ENCODE measurements at places on chromosomes 2 and 18.
A peak's percentile ranks its signal among the peaks of the same experiment; 100 is the strongest.

DNA sequence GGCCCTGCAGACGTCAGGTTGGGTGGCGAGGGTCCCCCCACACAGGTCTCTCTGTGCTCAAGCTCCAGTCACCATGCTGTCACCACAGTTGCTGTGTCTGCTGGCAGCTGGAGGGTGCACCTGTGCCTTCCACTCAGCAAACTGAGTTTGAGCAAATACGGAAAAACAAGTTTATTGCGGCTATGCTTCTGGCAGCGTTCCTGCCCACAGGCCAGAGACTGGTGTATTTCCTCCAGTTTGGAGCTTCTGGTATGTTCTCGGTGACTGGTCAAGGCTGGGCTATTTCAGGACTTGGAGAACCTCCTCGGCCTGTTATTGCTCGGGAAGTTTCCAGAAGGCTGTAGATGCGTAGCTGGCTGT lies 132.6 kb downstream of the SEPTIN10 start:
- no peak for DNase-seq

DNA sequence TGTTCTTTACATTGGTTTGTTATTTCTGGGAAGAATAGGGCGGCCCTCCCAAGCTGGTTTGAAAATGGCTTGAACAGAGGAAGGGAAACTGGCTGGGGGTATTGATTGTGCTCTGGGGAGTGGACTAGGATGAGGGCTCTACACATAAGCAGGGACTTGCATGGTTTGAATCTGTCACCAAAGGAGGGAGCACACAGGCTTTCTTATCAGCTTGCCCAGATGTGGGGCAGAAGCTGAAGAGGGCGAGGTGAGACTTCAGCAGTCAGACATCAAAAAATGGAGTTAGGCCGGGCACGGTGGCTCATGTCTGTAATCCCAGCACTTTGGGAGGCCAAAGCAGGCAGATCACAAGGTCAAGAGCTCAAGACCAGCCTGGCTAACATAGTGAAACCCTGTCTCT lies 7.2 kb upstream of the RAB12 start:
- no peak for DNase-seq

DNA sequence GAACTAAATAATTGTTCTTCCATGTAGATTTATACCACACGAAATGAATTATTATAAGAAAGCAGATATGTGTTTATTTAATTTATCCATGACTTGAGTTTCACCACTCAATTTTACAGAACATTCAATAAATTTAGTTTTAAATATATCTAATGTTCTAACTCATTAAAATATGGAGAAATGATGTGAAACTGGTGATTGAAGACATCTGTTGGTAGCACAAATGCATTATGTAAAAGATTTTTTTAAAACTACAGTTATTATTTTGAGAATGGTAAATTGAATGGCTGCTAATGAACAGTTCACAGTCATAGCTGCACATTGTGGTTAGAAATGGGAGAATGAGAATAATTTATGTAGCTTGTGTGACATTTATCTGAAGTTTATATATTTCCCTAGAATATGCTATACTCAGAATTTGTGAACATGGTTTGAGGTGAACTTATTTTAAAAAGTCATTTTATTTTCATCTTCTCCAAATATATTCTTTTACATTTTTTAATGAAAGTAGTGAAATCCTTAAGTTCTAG lies 203.5 kb downstream of the DPP4 start:
- no peak for DNase-seq

GRCh38 chr2:150120326-150120955 lies 367.0 kb downstream of the RND3 start:
- no peak for DNase-seq

DNA sequence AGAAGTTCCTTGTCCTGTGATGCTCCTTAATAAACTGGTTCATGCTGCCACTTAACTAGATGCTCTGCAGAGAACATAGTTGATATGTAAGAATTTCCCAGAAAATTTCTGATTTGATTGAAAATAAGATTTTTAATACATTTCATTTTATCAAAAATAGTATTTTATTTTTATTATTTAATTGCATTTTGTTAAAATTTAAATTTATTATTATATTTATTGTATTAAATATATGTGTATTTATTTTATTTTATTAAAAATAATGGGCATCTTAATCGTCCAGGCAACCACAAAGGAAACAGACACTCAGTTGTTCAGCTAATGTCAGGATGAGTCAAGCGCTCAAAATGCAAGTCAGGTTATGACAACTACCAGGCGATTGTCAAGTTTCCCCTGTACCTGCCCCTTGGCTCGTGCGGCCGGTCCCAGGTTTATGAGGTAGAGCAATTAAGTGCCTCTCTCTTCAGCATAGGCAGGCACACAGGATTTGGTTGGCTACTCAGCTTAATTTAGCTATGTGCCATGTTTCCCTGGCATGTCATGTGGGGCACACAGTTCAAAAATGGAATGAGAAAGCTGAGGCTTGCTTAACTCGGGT lies 361.2 kb downstream of the RND3 start:
- DNase-seq, result peak; percentile 41

- no peak for DNase-seq
Measured at GRCh38 chr2:205087862-205088261, 542.6 kb downstream of the PARD3B start.

- no peak for DNase-seq
Measured at GRCh38 chr2:215572341-215572848, 136.5 kb upstream of the FN1 start.

Measured in HFFc6 (cell line).